ENCODE measurements at places on chromosomes 12 and 14.

DNA sequence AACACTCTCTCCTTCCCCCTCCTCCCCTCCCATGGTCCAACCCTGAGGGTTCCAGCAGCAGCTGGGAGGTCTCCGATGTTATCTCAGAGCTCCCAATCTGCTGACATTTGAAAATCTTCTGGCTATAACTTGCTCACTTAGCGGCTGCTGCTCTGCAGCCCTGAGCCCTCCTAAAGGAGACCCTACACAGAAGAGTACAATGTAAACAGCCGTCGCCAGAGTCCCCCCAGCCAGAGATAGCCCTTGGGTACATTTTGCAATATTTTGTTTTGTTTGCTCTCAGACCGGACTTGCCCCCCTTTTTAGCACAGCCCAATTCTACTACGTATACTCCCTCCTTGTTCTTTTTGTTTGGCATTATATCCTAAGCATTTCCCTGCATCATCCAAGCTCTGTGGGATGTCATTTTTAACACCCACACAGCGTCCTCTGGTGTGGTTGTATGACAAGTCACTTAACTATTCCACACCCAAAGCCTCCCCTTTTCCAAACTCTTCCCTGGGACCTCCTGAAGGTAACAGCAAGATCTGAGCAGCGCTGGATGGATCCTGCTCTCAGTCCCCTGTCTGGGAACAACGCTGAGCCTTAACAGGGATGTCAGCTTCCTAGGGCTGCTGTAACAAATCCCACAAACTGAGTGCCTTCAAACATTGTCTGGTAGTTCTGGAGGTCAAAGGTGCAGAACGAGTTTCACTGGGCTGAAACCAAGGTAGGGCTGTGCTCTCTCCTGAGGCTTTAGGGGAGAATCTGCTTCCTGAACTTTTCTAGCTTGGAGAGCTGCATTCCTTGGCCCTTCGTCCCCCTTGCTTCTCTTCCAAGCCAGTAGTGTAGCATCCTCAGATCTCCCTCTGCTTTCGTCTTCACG, 25.3 kb upstream of the TCL1B start:
- DNase-seq: no peak

DNA sequence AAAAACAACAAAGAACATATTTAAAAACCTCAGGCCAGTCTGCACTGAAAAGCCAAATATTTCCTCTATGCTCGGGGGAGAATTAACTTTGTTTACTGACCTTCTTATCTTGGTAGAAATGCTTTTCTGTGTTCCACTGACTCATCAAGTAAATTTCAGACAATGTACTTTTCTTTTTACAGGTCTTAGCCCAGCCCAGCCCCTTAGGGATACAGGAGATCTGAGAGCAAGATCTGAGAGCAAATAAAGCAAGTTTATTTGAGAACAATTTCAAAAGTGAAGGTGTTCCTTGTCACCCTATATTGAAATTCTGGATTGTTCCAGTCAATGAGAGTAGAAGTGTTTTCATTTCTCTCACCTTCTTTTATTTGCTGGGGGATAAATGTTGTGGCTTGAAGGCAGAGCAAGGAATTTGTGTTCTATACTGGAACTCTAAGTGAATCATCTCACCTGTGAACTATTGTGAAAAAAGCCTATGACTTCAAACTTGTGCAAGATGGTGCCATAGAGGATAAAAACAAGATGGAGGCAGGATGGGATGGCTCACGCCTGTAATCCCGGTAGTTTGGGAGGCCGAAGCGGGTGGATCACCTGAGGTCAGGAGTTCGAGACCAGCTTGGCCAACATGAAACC, 7.9 kb upstream of the GPRC5A start:
- DNase-seq: no peak

GRCh38 chr14:95619785-95620417, 66.3 kb upstream of the TCL1B start:
- DNase-seq: no peak

GRCh38 chr14:65333943-65334687, 78.4 kb upstream of the FUT8 start:
- DNase-seq: no peak

All from substantia nigra (tissue), 51 donors.